ENCODE measurements at places on chromosomes 2 and 18. TPM values are rescaled to one million over a fixed set of nuclear protein-coding genes. Genes with fewer than 3 reads are reported as not detected.

- H3K4me1 ChIP-seq, result no peaks in the 10 kb centered on the region
- H3K27me3 ChIP-seq, result no peaks in the 10 kb centered on the region
- H3K27ac ChIP-seq, result peak overlapping the region; percentile 88
- peak; percentile 63 for DNase-seq
Observed at GRCh38 chr2:218368621-218369153, 12.0 kb downstream of the CATIP start.

Gene TUBA3E
- 12.8 TPM for total RNA-seq

DNA sequence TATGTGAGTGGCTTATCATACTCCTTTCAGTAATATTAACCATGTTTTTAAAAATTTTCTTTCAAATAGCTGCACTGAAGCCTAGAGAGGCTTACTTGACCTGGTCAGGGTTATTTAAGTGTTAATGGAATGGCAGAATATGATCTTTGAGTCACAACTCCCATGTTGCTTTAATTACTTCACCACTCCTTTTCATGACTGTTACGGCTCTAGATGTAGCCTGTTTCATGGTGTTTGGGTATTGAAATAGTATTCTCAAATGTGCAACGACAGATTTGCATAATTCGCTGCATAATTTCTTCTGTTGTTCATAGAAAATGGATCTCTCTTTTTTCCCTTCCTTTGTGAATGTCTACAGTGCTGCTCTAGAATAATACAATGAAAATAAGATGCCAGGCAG, 51.6 kb upstream of the PLA2R1 start:
- DNase-seq, result no peak
- H3K4me1 ChIP-seq, result no peaks in the 10 kb centered on the region
- H3K4me3 ChIP-seq, result no peak overlapping the region
- no peaks in the 10 kb centered on the region for H3K27me3 ChIP-seq
- no peak overlapping the region for H3K27ac ChIP-seq
- no peaks in the 10 kb centered on the region for H3K36me3 ChIP-seq

DNA sequence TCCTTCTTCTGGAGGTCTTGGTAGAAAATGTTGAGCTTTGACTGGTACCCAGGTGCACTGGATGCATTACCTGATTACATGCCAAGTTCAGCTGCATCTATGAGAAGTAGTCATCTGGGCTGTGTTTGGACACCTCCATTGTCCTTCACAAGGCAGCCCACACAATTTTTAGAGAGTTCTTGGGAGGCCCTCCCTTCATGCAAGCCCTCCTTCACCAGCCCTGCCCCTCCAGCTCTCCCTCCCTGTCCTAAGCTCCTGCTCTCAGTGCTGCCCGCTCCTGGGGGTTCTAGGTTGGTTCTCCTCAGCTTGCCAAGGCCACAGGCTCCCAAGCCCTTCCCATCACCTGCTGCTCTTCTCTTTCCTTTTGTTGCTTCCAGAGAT, 148.7 kb downstream of the DYSF start:
- no peak overlapping the region for H3K4me3 ChIP-seq
- DNase-seq, result no peak
- H3K4me1 ChIP-seq, result no peaks in the 10 kb centered on the region
- H3K36me3 ChIP-seq, result no peaks in the 10 kb centered on the region
- H3K27me3 ChIP-seq, result no peaks in the 10 kb centered on the region
- H3K27ac ChIP-seq, result no peak overlapping the region

Gene MRO
- total RNA-seq, result 0.26 TPM

Gene SLC8A1
- total RNA-seq, result 154 TPM

- DNase-seq, result no peak
- H3K4me1 ChIP-seq, result no peaks in the 10 kb centered on the region
- peak overlapping the region; percentile 86 for H3K27ac ChIP-seq
Observed at GRCh38 chr2:239318151-239318611, 82.6 kb downstream of the HDAC4 start.

DNA sequence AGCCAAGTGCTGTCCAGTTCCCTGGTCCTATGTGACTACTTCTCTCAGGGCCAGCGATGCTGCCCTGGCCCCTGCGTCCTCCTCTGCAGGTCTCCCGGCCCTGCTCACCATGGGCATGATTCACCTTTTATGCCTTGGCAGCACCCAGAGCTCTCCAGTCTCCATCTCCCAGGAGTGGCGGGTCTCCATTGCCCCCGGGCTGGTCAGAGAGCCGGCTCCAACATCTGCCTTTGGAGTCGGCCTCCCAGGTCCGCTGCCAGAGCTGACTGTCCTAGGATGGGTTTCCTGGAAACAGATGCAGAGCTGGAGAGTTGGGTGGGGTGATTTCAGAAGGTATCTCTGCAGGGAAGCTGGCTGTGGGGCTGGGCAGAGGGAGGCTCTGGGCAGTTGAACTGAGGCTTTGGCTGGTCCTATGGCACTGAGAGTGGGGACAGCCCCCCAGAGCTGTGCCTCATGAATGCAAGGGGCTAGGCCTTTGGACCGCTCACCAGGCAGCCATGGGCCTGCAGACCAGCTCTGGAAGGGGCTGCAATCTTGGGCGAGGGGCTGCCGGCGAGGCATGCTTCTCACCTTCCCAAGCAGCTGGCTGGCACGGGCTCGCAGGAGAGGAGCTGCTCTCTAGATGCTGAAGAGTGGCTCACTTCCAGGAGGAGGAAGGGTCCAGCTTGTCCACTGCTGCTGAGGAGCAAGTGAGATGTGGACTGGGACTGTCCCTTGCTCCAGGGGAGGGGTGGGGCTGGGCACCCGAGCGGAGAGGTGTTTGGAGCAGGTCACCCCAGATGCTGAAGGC, 59.8 kb upstream of the HS6ST1 start:
- H3K4me3 ChIP-seq, result no peak overlapping the region
- no peaks in the 10 kb centered on the region for H3K27me3 ChIP-seq
- H3K27ac ChIP-seq, result peak overlapping the region; percentile 76
- H3K36me3 ChIP-seq, result no peaks in the 10 kb centered on the region
- peak; percentile 27 for DNase-seq

DNA sequence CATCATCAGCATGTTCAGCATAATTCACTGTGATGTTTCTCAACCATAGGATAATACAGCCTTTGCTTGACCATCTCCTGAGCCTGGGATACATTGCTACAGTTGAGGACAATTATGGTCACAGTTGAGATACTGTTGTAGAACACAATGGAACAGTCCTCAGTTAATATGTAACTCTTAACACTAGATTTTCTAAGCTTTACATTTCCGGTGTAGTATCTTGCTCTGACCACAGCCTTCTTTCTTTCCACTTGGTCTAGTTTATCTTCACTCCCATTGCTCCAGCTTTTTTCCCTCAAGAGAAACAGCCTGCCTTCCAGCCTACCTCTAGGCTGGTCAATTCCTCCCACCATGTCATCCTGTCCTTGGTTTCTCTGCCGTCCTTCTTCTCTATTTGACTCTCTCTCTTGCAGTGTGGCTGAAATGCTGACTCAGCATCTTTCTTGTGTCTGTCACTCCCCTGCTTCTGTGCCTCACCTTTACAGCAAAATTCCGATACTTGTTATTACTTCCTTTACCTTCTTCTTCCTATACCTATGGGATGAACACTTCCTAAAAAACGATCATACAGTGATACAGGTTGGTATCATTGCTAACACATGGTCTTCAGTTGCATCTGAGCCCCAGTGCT, 80.5 kb downstream of the CTNNA2 start:
- H3K27ac ChIP-seq, result no peak overlapping the region
- no peaks in the 10 kb centered on the region for H3K36me3 ChIP-seq
- no peaks in the 10 kb centered on the region for H3K4me1 ChIP-seq
- H3K27me3 ChIP-seq, result no peaks in the 10 kb centered on the region
- DNase-seq, result no peak

Gene CAD
- 35.5 TPM for total RNA-seq

Gene VIL1
- total RNA-seq, result 0.59 TPM

Gene RMND5A
- 71.5 TPM for total RNA-seq

DNA sequence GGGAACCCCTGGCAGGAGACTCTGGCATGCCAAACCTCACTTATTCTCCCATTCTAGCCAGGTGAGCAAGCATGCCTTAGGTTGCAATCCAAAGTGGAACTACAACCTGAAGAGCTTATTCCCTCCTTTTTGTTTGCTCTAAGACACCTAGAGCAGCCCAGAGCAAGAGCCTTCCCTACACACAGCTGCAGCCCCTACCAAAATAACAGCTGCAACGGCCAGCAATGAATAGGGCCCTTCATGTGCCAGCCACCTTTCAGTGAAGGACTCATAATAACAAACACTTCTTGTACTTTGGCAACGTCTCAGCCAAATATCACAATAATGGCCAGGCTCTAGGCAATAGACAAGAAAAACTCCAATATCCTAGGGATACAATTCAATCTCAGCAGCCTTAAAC, 178.7 kb downstream of the ALK start:
- no peaks in the 10 kb centered on the region for H3K36me3 ChIP-seq
- no peaks in the 10 kb centered on the region for H3K4me1 ChIP-seq
- DNase-seq, result no peak
- H3K27ac ChIP-seq, result no peak overlapping the region
- H3K27me3 ChIP-seq, result no peaks in the 10 kb centered on the region

GRCh38 chr18:32310101-32310500, 120.3 kb downstream of the MEP1B start:
- H3K27me3 ChIP-seq, result no peaks in the 10 kb centered on the region
- peak; percentile 30 for DNase-seq
- H3K27ac ChIP-seq, result peak overlapping the region; percentile 75
- no peaks in the 10 kb centered on the region for H3K36me3 ChIP-seq

GRCh38 chr2:63665091-63665490, 76.3 kb downstream of the MDH1 start:
- no peak overlapping the region for H3K4me3 ChIP-seq
- H3K27me3 ChIP-seq, result no peaks in the 10 kb centered on the region
- H3K27ac ChIP-seq, result no peak overlapping the region
- DNase-seq, result no peak
- no peaks in the 10 kb centered on the region for H3K4me1 ChIP-seq

Gene TSPYL6
- not detected for total RNA-seq

GRCh38 chr2:39491653-39492052, 54.6 kb upstream of the MAP4K3 start:
- no peak overlapping the region for H3K4me3 ChIP-seq
- H3K36me3 ChIP-seq, result no peaks in the 10 kb centered on the region
- DNase-seq, result no peak
- no peaks in the 10 kb centered on the region for H3K27me3 ChIP-seq

Gene CD8A
- 38.5 TPM for total RNA-seq

DNA sequence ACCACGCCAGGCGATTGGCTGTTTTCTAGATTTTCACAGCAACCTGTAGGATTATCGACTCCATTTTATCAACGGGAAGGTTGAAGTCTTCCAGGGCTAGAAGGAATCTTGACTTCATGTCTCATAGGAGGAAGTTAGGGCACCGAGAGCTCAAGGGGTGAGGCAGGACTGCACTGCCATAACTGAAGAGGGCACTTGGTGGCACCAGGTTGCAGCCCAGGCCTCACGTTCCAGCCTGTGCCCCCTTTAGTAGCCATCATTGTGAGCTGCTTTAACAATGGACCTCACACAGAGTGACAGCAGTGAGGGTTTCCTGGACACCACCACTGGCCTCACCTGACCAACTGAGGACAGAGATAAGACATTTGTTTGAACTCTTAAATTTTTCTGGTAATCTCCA, 22.9 kb upstream of the RPL37A start:
- H3K27ac ChIP-seq, result no peak overlapping the region
- H3K4me3 ChIP-seq, result no peak overlapping the region
- no peak for DNase-seq
- H3K27me3 ChIP-seq, result no peaks in the 10 kb centered on the region
- H3K36me3 ChIP-seq, result no peaks in the 10 kb centered on the region

DNA sequence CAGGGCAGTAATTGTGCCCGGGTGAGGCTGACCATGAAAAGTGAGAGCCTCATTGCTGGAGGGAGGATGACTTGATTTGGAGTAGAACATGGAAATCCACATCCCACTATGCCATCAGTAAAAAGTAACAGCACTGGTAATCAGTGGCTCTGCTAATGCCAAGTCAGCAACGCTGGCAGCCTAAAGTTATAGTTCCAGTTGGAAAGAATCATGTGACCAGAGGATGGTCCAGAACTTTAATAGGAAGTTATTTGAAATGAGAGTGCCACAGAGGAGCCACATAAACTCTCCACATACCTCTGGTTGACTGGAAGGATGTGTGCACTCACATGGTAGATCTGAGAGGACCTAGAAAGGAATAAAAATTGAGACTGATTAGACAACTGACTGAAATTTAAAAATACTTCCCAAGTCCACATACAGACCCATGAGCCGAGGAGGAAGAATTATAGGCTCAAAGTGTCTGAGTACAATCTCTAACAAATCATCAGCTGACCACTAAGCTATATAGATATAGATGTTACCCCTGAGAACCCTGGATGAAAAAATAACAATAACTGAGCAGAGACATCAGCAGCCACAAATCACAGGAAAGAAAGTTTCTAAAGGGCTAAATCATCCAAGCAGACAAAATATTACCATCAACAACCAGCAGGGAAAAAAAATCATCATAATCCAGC, 346.8 kb downstream of the STK39 start:
- no peak for DNase-seq
- H3K27ac ChIP-seq, result no peak overlapping the region
- H3K4me1 ChIP-seq, result no peaks in the 10 kb centered on the region
- no peaks in the 10 kb centered on the region for H3K36me3 ChIP-seq
- H3K4me3 ChIP-seq, result no peak overlapping the region

- H3K4me3 ChIP-seq, result no peak overlapping the region
- peaks cover 19% of the 10 kb centered on the region for H3K4me1 ChIP-seq
- H3K27ac ChIP-seq, result no peak overlapping the region
- DNase-seq, result no peak
- H3K36me3 ChIP-seq, result no peaks in the 10 kb centered on the region
Observed at GRCh38 chr2:953408-953807, 2.8 kb downstream of the SNTG2 start.

- no peak for DNase-seq
- no peaks in the 10 kb centered on the region for H3K27me3 ChIP-seq
- no peak overlapping the region for H3K4me3 ChIP-seq
- H3K4me1 ChIP-seq, result no peaks in the 10 kb centered on the region
- H3K36me3 ChIP-seq, result no peaks in the 10 kb centered on the region
- H3K27ac ChIP-seq, result no peak overlapping the region
Observed at GRCh38 chr2:152950126-152950525, 231.7 kb downstream of the ARL6IP6 start.

DNA sequence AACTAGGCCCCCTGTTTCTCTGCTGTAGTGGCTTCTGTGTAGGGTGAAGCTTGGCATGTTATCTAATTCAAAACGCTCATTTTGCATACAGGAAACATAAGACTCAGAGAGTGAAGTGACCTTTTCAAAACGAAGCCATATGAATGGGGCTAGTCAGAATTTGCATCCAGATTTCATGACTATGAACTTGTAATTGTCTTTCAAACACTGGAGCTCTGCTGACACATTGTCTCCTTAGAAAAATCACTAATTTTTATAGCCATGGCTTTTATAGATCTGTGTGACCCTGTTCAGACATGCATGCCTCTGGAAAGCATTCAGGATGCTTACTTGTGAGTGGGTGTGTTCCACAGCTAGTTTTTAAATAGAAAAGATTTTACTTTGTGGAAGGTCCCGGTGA, 444.3 kb upstream of the GCFC2 start:
- H3K27ac ChIP-seq, result no peak overlapping the region
- H3K4me3 ChIP-seq, result no peak overlapping the region
- no peaks in the 10 kb centered on the region for H3K4me1 ChIP-seq
- H3K27me3 ChIP-seq, result no peaks in the 10 kb centered on the region
- no peak for DNase-seq

Measured in uterus (tissue), 4 donors.